Stimulated activated CD8-positive, alpha-beta memory T cell treated with anti-CD3 and anti-CD28 coated beads, Interleukin-7, amount 100 ng/mL, for 1 hour (primary cell): ENCODE measurements at places on chromosomes 11 and 22.

- DNase-seq = peak; percentile 27
These were observed 44.2 kb upstream of the TTLL12 start for GRCh38 chr22:43230971-43231723.

- DNase-seq = no peak
These were observed 60.3 kb downstream of the MTMR2 start for GRCh38 chr11:95863486-95864140.

GRCh38 chr11:122754553-122755322 lies 83.6 kb upstream of the CRTAM start:
- DNase-seq = no peak

- no peak for DNase-seq
These were observed 118.6 kb downstream of the KCNQ1 start for GRCh38 chr11:2563213-2564007.

- DNase-seq = no peak
These were observed 33.5 kb downstream of the GDPD4 start for GRCh38 chr11:77267962-77268361.

- DNase-seq = no peak
These were observed 55.1 kb downstream of the SESN3 start for GRCh38 chr11:95175818-95176380.

GRCh38 chr11:8071616-8072581 lies 9.1 kb upstream of the TUB start:
- no peak for DNase-seq

- no peak for DNase-seq
These were observed 8.7 kb downstream of the GRK2 start for GRCh38 chr11:67274768-67275605.

- DNase-seq = no peak
These were observed 6.4 kb upstream of the MFRP start for GRCh38 chr11:119352857-119353260.
